Activated effector memory CD4-positive, alpha-beta T cell treated with Interleukin-2 at 50 U/mL for 16 hours (primary cell): ENCODE measurements at places on chromosomes 3 and 15.

DNA sequence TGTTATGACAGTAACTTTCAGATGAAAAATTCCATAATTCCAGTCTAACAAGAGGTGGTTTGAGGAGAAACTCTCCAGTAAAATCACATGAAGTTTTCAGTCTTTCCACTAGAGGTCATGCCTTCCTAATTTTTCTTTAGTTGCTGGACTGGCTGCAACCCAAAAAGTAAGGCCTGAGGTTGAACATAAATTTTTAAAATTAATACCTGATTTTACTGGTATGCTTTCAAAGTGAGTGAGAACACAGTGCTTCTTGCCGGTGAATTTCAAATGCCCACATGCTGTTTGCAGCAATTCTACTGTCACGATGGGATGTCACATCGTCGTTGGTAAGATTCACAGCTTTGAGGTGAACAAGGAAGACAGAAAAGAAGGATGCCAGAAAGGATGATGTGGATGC is 89.0 kb upstream of the FGF12 start:
- DNase-seq, result no peak

DNA sequence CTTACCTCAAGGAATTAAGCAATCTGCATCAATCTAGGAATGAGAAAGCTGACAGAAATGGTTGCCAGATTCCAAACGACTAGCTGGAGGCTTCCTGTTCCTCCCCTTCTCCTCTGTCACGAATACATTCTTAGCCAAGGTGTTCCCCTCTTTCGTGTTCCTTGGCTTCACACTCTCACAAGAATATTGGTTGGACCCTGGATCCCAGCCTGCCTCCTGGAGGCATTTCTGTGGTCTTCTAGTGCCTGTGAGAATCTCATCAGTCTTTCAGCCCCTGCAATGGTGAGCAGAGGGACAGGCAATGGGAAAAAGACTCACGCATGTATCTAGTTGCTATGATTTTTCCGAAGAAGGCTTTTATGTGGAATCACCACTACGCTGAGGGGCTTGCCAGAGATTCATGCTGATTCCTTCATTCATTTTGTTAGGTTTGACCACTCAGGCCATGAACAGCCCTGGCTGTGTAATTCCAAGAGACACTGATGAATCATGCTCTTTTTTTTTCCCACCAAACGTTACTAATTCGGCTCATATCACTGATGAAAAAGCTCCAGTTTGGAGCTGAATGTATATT is 1.6 kb upstream of the P3H2 start:
- DNase-seq, result no peak

DNA sequence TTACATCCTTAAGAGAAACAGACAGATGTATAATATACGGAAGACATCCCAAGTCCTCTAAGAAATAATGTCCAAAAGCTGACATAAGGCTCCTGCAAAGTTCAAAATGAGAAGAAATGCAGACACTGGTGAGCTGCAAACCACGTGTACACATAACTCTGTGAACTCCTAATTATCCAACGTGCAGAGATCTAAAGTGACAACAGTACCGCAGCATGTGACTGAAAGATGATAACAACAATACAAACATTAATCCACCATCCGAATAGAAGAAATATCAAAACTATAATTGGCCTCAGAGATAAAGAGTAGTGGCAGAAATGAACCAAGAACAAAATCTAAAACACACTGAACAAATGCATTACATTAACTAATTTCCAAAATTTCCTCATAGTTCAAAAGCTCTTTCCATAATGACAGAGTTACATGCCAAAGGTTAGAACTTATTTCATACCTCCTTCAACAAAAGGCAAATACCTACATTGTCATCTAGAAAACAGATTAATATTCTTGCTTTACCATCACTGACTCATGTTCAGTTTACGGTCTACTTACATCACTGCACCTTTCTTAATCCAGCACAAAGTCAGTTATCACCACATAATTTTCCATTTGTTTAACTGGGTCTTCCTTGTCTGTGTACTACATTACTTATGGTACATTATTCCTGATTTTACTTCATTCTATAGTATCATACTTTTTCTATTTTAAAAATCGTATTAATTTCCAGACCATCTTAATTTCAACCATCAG is 2.2 kb downstream of the PDCD10 start:
- no peak for DNase-seq

DNA sequence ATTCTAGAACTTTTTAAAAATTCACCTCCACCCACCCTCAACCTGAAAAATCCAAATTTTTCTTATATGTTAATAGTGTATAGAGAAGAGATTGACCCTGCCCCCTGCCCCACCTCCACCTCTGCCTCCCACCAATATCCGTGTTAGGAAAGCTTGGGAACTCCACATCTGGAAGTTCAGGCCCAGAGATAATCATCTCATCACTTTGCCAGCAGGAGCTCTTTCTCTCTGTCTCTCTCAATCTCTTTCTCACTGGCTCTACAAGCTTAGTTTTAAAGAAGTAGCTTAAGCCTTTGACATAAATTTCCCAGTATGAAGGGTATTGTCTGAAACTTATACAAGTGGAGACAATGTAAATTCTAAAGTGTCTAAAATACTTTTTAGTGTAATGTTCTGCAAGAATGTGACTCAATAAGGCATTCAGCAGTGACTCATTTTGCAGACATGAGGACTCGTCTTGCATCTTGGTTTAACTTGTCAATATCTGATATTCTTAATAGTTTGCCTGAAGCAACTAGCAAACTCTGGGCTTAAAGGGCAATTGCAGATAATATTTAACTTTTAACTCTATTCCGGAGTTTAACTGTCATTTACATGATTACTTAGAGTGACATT is 299.8 kb upstream of the EPHA3 start:
- DNase-seq, result no peak

- DNase-seq, result no peak
Observed at GRCh38 chr3:97996988-97997387, 24.8 kb upstream of the RIOX2 start.

DNA sequence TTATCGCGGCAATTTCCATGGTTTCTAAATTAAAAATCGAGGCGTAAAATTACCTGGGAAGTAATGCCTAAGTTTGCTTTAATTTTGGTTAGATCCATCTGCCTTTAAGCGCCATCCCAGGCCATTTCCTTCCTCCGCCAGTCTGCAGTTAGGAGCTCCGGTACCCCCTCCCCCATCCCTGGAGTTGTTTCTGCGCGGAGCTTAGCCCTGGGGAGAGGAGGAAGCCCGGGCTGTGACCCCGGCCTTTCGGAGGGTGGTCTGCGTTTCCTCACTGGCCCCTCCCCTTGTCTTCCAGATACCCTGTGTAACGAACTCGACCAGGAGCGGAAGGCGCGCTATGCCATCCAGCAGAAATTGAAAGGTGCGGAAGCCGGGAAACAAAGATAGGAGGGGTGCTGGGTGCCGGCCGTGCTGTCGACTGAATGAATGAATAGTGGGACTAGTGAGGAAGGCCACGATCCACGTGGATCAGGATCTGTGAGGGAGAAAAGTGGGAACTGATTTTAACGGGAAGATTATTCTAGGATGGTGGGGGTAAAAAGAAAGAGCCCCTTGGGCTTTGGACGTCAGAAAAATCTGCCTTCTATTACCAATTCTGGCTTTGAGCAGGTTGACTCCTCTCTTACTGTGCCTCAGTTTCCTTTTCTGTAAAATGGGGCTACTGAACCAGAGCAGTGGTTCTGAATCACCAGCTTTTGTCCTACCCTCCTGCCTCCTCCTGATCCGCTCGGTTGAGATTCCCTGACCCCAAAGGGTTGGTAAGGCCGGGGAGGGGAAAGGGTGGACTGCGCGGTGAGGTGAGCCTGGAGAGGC is 6.7 kb downstream of the RNU6-1 start:
- DNase-seq, result no peak

GRCh38 chr3:48945432-48945831 is 26.8 kb downstream of the ARIH2 start:
- no peak for DNase-seq
